ENCODE measurements at places on chromosomes 5 and 9.

- no peak for DNase-seq
Observed at GRCh38 chr5:94888674-94889073, 270.2 kb downstream of the SLF1 start.

DNA sequence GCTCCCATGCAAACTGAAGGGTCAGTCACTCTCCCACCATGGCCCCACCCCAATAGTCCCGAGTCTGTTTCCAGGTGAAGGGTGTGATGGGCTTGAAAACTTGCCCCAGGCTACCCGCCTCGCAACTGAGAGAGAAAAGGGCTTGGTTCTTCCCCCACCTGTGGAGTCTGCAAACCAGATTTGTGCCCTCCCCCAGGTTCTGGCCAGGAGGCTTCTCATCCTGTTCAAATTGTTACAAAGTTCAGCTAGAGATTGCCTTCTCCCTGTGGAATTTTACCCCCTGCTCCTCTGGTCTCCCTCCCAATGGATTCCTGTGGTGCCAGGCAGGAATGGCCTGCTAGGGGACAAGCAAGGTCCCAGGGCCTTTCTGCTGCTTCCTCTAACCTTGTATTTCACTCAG, 93.1 kb upstream of the ACO1 start:
- DNase-seq, result no peak

DNA sequence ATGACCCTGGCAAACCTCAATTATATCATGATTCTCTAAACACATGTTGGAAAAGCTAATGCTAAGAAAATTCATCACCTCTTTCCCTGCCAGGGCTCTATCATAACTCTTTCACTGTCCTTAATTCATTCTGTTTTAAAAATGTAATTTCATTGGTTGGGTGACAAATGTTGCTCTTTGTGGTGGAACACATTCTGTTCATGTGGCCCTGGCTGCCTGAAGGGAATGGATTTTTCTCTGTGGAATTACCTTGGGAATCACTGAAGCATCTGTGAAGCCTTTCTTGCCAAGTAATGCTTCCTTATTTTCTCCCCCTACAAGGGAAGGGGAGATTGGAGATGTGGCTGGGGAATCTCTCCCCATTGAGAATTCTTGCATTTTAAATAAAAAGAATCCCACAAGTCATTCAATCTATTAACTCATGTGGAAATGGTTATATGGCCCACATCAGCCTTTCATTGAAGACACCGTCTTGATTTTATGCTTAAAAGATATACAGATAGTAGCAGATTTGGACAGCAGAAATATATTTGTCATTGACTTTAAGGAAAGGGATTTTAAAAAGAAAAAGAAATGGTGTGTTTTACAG, 201.8 kb upstream of the NMUR2 start:
- DNase-seq, result no peak

DNA sequence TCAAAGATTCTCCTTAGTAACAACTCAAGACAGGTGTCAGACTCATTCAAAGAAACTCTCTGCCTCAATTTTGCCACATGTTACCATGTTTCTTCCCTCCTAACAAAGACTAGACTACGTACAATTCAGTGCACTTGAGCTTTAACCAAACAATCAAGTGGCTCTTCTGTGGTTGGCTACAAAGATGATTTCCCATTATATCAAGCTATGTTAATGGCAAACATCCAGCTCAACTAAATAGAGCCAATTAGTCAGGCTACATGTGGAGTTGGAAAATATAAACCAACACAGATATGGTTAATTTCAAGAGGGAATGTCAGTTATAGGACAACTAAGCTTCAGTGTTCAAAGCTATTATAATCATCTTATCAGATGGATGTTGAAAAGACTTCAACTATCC, 29.2 kb upstream of the ADRA1B start:
- no peak for DNase-seq

DNA sequence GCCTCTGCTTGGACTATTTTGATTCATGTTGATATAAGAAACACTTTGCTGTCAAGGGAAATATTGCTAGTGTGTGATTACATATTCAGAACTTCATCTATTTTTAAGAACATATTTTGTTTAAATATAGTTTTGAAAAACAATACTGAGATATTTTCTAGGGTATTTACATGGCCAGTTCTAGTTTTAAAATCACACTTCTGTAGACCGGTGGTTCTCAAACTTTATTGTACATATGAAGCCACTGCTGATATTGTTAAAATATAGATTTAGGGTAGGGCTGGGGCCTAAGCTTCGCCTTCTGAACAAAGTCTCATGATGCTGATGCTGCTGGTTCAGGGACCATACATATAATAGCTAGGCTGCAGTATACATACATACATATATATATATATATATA, 1000.0 kb downstream of the PTPRD start:
- no peak for DNase-seq

DNA sequence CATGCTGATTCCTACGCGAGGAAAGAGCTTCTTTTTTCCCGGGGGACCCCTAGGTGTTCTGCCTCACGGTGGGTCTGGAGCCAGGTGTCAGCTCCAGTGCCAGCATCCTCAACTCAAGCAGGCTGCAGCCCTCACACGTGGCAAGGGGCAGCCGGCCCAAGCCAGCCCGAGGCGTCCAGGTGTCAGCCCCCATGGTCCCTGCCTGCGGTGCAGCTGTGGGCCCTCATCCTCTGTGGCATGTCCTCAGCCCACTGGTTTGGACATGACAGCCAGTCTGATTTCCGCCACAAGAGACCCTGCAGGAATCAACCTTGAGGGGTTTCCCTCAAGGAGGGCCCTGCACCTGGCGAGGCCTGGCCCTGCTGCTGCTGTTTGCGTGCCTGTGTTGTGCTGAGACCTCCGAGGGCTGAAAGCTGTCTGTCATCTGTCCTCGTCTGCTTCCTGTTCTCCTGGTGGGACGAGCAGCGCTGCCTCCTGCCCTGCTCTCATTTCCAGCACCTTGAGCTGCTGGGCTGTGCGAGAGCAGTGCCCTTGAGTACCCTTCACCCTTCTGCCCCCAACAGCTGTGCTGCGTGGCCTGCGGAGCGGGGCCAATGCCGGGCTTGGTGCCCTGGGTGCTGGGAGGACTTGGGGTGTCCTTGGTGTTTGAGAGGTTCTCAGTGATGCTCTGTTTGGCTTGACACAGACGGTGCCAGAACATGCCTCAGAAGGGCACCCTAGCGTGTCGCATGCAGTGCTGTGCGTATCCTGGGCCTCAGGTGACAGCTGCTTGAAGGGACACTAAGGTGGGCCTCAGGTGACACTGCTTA, 137.6 kb downstream of the CACNA1B start:
- DNase-seq, result no peak

DNA sequence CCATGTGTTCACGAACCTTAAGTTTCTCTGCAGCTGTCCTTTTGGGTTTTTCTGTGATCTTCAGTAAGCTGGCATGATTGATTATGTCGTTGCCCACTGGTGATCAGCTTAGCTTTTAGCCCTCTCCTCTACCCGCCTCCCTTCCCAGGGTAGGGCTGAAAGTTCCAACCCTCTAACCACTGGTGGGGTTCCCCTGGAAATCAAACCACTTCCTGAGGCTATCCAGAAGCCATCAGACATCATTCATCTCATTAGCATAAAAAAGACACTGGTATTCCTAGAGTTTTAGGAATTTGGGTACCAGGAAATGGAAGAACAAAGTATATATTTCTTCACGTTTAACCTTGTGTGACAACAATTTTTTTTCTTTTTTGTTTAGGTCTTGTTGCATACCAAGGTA, 29.8 kb downstream of the SPIN1 start:
- DNase-seq, result no peak

- no peak for DNase-seq
Observed at GRCh38 chr5:132397224-132397623, 27.7 kb downstream of the SLC22A5 start.

- DNase-seq, result no peak
Observed at GRCh38 chr9:103355000-103355399, 359.9 kb downstream of the CYLC2 start.
